ENCODE measurements at places on chromosomes 4 and X. TPM values are rescaled to one million over a fixed set of nuclear protein-coding genes. Genes with fewer than 3 reads are reported as not detected.

CT83 gene
- total RNA-seq, result not detected

DNA sequence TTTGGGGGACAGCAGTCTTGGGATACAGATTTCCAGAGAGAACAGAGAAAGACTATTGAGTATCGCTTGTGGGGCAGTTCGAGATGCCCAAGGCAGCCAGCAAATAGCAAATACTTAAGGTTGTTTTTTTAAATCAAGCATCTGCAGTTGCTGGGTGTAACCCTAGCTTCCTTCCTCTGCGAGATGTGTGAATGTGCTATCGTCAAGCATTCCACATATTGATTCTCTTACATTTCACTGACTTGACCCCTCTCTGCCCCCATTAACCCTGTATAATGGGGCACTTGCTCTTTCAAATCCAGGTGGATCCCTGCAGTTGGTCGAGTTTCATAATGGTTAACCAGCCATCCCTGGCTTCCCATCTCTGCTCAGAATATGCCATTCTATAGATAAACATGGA, 23.5 kb downstream of the KCNE5 start:
- no peaks in the 10 kb centered on the region for H3K4me1 ChIP-seq
- no peak overlapping the region for H3K4me3 ChIP-seq
- no peak overlapping the region for H3K27ac ChIP-seq
- no peak for DNase-seq
- no peaks in the 10 kb centered on the region for H3K36me3 ChIP-seq

REPS2 gene
- 18.5 TPM for total RNA-seq

GRCh38 chrX:41391606-41392005, 55.5 kb upstream of the NYX start:
- H3K4me3 ChIP-seq, result no peak overlapping the region
- no peaks in the 10 kb centered on the region for H3K4me1 ChIP-seq
- H3K27me3 ChIP-seq, result no peaks in the 10 kb centered on the region
- H3K27ac ChIP-seq, result no peak overlapping the region
- no peaks in the 10 kb centered on the region for H3K36me3 ChIP-seq
- DNase-seq, result peak; percentile 47

GRCh38 chr4:76059750-76060149, 14.8 kb upstream of the ART3 start:
- H3K27me3 ChIP-seq, result no peaks in the 10 kb centered on the region
- no peak for DNase-seq
- no peaks in the 10 kb centered on the region for H3K4me1 ChIP-seq
- no peak overlapping the region for H3K4me3 ChIP-seq

DNA sequence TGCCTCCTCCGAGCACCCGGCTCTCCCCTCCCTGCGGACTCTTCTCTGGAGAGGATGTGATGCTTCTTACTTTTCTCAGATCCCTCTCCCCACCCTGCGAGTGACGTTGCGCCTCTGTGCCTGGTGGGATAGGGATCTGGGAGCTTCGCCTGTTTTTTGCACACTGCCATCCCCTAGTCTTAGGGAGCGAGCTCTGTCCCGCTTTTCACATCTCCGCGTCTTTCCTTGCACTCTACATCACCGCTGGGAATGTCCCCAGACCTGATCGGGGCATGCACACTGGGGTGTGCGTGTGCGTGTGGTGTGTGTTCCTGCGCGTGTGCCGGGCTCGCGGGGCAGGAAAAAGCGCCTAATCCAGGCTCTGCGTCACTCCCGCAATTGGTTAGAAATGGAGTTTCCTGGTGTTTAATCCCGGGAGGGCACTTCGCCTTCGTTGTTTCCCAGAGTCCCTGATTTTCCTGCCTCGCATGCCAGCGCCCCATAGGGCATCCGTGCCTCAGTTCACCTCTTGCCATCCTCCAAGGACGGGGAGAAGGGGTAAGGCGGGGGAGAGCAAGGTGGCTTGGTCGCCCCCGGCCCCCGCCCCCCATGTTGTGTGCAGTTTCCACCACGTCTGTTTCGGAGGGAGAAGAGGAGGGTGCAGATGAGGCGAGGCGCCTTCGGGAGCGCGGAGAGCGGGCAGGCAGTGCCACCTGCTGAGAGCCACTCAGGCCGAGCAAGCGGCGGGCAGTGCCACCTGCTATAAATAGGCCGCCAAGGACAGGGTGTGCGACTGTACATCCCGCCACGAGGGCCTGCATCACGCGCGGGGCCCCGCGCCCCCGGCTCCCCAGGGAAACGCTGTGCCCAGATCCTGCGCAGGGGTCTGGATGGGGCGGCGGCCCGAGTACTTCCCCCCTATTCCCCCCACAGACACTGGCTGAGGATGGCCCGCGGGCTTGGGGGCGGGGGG, 759 bp upstream of the TBC1D1 start:
- H3K4me3 ChIP-seq, result peak overlapping the region; percentile 87
- peaks cover 35% of the 10 kb centered on the region for H3K4me1 ChIP-seq
- DNase-seq, result peak; percentile 86

DNA sequence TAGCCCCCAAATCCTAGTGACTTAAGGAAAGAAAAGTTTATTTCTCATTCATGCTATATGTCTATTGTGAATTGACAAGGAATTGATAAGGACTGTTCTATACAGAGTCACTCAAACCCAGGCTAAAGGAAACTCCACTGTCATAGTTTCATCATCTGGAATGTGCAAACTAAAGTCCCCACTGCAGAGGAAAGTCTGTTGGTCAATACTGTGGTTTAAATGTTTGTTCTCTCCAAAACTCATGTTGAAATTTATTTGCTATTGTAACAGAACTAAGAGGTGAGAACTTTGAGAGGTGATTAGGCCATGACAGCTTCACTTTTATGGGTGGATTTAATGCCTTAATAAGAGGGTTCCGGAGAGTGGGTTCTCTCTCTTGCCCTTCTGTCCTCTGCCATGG, 149.6 kb downstream of the COX18 start:
- no peak overlapping the region for H3K4me3 ChIP-seq
- DNase-seq, result no peak
- no peaks in the 10 kb centered on the region for H3K36me3 ChIP-seq
- no peaks in the 10 kb centered on the region for H3K27me3 ChIP-seq
- H3K4me1 ChIP-seq, result no peaks in the 10 kb centered on the region

CCDC120 gene
- total RNA-seq, result 9.5 TPM

MID1IP1 gene
- 95.5 TPM for total RNA-seq

- H3K27me3 ChIP-seq, result no peaks in the 10 kb centered on the region
- H3K4me1 ChIP-seq, result no peaks in the 10 kb centered on the region
- no peak overlapping the region for H3K27ac ChIP-seq
These were observed 33.4 kb upstream of the ENPP6 start for GRCh38 chr4:184250795-184251669.

GRCh38 chr4:157035471-157035870, 40.5 kb upstream of the GLRB start:
- no peak overlapping the region for H3K4me3 ChIP-seq
- no peaks in the 10 kb centered on the region for H3K4me1 ChIP-seq
- no peak overlapping the region for H3K27ac ChIP-seq

All from lower lobe of right lung (tissue), 2 donors.